ENCODE measurements at places on chromosomes 13 and 19.

DNA sequence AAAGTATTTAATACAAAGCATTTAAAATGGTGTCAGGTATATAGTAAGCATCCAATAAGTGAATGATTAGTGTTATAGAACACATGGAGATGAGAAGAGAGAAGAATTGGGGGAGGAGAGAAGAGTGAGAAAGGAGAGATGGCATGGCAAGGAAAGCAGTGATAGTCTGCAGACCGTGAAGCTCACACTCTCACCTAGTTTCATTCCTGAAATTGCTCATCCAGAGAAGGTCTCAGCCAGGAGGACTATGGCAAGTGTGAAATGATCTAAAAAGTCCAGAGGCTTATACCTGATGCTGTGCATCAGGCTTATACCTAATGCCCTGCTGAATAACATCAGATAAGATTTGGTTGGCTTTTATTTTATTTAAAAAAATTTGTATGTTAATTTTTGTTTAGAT, 351.6 kb upstream of the KLF12 start:
- no peak for DNase-seq

- no peak for DNase-seq
Measured at GRCh38 chr13:25768838-25769237, 283.0 kb downstream of the SHISA2 start.

DNA sequence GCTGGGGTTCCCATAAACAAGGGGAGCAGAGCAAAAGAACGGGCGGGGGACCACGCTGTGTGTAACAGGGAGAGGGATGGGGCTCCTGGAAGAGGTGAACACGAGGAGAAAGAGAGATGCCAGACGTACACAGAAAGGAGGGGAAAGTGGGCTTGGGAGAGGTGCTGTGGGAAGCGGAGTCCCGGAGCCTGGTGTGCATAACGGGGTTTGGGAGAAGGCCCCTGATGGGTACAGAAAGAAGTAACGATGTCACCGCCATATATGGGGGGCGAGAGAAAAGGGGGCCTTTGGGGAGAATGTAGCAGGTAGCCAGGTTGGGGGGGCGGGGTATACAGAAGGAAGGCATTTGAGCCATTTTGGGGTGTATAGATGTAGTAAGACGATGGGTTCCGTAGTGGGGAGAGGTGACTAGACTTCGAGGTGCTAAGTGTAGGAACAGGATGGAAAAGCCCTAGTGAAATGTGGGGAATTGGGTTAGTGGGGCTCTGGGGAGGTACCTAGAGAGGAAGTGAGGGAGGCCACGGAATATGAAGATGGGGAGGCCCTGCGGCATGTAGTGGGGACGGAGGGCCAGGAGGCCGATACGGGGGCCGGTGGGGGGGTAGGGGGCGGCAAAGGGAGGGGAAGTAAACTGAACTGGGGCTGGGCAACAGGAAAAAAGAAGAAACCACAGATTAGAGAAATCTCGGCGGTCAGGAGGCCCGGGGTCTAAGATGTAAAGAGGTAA, 787 bp downstream of the ZNF580 start:
- no peak for DNase-seq

GRCh38 chr19:31135841-31136240, 213.4 kb downstream of the TSHZ3 start:
- no peak for DNase-seq

GRCh38 chr13:40609972-40610726, 56.3 kb downstream of the FOXO1 start:
- no peak for DNase-seq

- no peak for DNase-seq
Measured at GRCh38 chr13:44710576-44710975, 134.4 kb upstream of the TSC22D1 start.
